CD4-positive, alpha-beta T cell treated with Interleukin-17A for 4 hours (primary cell): ENCODE measurements at places on chromosomes 13 and 19.

DNA sequence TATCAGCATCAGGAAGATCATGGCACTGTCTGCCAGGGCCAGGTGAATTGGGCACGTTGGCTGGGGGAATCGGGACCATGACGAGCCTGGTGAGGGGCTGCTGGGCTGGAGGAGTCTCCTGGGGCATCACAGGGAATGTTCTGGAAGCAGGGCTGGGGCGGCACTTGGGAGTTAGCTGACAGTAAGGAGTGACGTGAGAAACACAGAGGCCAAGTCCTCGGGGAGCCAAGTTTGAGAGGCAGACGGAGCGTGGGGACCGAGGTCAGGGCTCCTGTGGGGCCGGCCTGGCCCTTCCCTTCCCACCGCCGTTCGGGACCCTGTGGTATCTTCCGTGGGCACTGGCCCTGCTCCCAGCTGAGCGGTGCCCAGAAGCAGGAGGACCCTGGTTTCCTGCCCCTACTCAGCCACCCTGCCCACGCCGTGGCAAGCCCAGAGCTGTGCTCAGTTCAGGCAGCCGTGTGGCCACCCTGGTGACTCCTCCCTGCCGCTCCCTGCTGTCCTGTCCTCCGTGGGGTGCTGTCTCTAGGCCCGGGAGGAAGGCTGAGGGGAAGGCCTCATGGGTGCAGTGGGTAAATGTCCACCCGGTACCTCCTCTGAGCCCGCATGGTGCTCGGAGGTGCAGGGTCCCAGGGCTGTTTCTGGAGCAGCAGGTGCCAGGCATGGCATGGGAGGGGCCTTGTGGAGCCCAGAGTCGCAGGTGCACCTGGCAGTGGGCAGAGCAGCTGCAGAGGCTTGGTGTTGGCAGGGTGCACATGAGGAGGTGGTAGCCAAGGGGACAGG is 25.2 kb downstream of the CRTC1 start:
- DNase-seq: no peak

- no peak for DNase-seq
Observed at GRCh38 chr13:107736731-107737130, 478.6 kb downstream of the LIG4 start.

- DNase-seq: no peak
Observed at GRCh38 chr19:848386-848921, 3.6 kb upstream of the ELANE start.

DNA sequence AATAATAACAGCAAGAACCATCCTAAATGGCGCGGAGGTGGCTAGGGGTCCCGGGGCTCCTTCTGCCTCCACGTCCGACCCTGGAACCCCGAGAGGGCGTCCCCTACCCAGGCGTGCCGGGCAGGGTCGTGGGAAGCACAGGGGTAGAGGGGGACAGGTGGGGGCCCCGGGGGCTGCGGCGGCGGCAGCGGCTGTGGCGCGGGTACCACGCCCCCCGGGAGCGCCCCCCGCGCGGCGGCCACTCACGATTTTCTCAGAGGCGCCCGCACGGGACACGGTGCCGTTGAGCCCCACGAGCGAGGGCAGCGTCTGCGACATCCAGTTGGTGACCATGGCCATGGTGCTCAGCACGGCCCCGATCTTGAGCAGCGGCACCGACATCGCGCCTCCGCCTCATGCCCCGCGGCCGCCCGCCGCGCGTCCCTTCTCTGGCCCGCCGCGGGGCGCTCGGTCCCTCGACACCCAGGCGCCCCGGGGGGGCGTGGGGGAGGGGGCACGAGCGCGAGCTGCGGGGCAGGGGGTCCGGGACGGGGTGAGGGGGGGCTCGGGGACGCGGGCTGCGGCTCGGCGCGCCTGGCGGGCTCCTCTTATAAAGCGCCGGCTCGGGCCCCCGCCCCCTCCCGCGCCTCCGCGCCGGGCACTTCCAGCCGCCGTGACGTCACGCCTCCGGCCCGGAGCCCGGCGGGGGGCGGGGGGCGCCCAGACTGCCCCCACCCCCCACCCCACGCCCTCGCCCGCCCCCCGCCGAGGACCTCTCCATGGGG is 22.9 kb downstream of the OLFM2 start:
- DNase-seq: peak; percentile 30

- no peak for DNase-seq
Observed at GRCh38 chr19:31629579-31630363, 280.5 kb upstream of the TSHZ3 start.

DNA sequence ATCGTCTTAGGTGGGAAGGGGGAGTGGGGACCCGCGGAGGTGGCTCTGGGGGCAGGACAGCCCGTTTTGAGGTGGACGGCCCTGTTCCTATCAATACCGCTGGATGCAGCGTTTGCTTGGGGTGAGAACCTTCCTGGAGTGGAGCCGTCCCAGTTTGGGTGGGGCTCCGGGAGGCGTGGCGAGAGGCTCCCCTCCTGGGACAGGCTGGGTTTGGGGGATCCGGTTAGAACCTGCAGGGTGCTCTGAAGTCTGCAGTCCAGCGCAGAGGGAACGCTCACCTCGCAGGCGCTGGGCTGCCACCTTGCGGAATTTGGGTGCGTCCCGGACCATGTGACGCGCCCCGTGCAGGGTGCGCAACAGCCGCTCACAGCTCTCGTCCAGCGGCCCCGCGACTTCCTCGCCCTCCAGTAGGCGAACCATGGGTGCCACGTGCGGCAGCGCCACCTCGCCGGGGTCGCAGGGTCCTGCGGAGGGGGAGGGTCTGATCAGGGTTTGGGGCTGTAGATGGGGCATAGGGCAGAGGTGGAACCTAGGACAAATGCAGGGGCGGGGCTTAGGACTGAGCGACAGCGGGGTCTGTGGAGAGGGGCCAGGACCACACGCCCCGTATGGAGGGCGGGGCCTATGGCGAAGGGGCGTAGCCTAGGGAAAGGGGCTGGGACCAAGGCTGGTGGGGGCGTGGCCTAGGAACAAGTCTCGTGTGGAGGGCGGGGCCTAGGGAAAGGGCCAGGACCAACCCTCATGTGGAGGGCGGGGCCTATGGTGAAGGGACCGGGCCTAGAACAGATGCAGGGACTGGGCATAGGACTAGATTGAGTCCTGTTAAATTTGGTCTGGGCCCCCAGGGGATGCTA is 13.8 kb downstream of the SH2D3A start:
- DNase-seq: peak; percentile 80

DNA sequence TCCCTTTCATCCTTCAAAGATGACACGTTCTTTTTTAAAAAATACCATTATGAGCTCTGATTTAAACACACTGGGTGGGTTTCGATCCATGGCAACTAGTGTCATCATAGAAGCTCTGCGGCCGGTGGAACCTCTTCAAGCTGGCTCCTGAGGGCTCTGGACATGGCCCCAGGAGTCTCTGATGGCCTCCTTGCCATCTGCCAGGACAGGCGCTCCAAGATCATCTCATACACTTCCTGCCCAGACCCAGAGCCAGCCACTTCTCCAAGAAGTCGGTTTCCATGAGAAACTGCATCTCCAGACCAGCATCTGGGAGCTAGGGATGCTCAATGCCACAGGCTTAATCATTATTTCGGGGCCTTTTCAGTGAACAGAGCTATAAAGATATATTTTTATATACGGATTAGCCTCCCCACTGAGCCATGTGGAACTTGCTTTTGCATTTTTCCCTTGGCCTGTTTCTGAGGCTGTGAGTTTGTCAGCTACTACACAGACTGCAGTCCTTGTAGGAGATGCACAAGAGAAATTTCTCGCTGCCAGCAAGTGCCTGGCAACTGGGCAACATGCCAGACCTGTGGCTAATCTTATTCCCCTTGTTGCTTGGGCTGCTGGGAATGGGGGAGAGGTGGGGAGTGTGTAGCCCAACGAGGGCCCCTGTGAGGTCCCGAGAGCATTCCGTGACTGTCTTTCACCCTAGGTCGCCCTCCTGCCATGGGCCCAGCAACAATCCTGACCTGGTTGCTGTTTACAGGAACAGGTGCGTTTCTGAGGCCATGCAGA is 15.9 kb downstream of the SUGP1 start:
- DNase-seq: no peak

- DNase-seq: no peak
Observed at GRCh38 chr13:30125422-30126073, 181.8 kb downstream of the KATNAL1 start.

DNA sequence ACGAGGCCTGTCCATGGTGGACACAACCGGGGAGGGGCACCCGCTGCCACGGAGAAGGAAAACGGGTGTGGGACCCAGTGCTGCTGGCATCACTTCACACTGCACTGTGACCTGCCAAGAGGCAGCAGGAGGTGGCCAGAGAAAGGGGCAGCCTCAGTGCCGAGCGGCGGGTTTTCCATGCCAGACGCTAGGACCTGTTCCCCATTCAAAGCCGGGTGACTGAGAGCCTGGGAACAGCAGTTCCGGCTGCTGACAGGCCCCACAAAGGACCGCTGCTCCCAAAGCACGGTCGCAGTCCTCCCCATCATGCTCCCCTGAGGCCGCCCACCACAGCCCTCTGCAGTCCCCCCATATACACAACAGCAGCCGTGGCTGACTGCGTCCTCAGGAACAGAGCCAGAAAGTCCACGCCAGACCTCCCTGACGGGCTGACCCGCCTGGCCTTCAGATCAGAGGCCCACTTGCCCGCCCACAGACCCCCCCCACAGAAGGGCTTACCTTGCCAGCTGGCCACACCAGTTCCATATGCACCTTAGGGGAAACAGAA is 5.4 kb downstream of the AKAP8 start:
- no peak for DNase-seq

DNA sequence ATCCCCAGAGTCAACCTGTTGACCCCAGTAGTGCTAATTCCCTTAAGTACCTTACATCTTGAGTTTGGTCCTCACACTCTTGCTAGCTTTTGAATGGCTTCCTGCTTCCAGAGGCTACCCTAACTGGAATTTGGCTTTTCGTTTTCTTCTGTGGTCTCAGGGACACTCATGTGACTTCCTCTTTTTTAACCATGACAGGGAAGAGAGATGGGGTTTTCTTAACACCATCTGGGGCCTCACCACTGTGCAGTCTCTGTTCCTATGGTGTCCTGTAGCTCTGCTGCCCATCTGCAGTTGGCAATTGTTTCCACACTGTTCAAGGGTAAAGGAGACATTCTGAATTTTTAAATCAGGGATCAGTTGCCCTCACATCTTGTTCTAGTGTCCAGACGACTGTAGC is 66.7 kb downstream of the SLC10A2 start:
- DNase-seq: no peak

DNA sequence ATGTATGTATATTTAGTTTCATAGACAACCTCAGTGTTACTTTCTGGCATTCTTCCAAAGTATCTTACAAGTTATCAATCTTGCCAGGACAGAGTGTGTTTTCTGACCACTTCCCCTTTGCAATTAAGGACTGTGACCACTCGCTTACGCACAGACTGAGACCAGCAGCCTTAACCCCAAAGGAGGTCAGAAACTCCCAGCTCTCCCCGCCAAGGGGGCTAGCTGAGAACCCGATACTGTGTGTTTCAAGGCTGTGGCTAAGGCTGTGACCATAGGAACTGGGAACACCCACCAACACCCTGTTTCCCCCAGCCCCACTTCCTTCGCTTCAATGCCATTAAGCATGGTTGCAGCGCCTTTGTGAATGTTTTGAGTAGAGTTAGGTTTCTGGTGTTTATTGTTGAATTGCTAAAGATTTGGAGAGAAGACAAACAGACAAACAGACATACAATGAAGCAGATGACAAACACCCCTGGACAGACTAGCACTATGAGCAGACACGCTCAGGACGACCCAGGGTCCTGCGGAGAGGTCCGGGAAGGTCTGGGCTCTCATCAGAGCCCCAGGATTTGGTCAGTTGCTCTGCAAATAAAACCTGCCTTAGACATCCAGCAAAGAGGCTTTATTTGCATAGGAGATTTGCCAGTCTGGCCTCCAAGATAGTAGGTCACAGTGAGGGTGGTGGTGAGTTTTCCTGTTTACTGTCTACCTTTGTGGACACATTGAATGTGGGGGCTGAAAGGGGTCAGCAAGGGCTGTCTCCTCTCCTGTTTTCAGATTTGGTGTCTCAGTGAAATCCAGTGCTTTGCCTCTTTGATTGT is 25.0 kb upstream of the TNFSF11 start:
- no peak for DNase-seq

GRCh38 chr19:46288896-46289588 is 7.8 kb upstream of the HIF3A start:
- no peak for DNase-seq

DNA sequence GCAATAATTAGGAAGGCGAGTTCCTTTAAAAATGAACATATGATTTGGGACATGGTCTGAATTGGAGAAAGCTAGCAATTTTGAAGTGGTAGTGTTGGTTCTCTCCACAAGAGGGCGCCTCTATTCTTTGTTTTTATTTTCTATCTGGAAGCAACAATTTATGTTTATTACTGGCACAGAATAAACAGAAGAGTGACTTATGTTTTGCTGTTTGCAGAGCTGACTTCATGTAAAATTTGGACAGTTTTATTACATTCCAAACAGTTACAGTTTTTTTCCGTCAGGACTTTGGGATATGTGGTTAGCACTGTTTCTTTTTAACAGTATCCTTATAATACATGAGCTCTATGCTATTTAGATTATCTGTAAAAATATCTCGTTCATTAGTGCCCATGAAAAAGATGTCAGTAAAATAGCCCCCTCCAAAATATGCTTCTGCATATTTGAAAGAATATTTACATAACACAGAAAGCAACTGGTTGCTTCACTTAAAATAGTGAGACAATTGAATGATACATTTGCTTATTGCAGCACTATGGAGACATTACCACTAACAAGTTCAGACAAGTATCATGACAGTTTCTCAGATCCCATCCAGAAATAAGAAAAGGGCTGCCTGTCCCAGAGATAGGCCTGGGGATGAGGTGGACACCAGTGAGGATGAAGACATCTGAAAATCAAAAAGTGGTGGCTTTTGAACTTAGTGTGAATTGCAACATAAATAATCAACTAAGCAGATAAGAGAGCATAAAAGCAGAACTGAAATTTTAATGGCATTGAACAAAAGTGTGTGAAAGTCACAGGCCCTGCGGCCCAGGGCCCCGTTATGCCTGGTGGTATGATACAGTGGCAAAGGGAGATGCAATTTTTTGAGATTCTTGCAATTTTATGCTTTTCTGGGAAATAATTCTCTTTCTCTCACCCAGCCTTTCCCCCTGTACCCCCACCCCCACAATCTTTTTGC is 32.3 kb upstream of the FGF9 start:
- peak; percentile 49 for DNase-seq

DNA sequence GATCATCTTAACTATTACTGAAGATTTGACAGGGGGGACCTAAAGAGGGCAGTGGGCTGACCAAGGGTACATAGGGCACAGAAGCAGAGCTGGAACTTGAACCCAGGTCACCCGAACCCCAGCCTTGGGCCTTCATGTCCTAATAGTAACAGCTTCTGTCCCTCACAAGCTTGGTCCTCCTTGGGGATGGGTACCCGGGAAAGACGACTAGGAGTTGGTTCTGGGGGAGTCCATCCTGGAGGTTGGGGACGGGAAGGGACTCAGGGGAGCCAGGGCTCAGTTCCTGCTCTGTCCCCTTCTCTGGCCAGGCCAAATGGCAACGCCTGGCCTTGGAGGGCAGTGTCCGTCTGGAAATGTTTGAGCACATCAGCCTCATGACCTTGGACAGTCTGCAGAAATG is 39.6 kb upstream of the CYP4F8 start:
- no peak for DNase-seq

- peak; percentile 55 for DNase-seq
Observed at GRCh38 chr19:18009412-18010066, 1.6 kb downstream of the ARRDC2 start.
